Naive thymus-derived CD8-positive, alpha-beta T cell (primary cell): ENCODE measurements at places on chromosomes 3 and 15. TPM values are rescaled to one million over a fixed set of nuclear protein-coding genes. Genes with fewer than 3 reads are reported as not detected.

GRCh38 chr3:13277860-13278531 is 142.1 kb downstream of the NUP210 start:
- no peak for DNase-seq

- no peak for DNase-seq
These were observed 429.9 kb downstream of the IL5RA start for GRCh38 chr3:2680236-2680635.

GRCh38 chr3:102238362-102238761 is 196.5 kb upstream of the ZPLD1 start:
- no peak for DNase-seq

- no peak for DNase-seq
These were observed 475.2 kb upstream of the EPHA3 start for GRCh38 chr3:88632226-88632625.

- DNase-seq: no peak
These were observed 148.3 kb downstream of the SMAD6 start for GRCh38 chr15:66850078-66850991.

GRCh38 chr3:118089563-118089962 is 945.1 kb downstream of the IGSF11 start:
- DNase-seq: no peak

DNA sequence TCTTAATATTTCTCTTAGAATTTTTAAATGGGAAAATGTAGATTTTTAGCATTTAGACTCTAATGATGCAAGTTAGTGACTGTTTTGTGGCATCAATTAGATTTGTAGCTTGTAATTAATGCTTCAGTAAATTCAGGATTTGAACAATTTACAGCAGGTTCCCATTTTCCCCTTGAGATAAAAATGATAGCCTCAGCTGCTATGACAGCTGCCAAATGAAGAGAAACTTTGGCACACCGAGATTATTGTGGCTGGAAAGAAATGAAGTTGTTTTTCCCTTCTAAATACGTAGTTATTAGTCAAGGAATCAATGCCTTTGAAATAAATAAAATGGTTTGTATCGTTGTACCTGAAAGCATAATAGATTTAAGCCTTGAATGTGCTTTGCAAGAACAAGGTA is 206.4 kb upstream of the P2RY1 start:
- DNase-seq: no peak

DNA sequence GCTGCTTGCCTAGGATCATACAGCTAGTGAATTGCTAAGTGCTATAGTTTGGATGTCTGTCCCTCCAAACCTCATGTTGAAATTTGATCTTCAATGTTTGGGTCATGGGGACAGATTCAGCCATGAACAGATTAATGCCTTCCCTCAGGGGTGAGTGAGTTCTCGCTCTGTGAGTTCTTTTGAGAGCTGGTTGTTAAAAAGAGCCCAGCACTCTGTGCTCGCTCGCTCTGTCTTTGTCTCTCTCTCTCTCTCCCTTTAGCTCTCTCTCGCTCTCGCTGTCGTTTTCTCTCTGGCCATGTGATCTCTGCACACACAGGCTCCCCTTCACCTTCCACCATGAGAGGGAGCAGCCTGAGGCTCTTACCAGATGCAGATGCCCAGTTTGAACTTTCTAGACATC is 14.9 kb downstream of the TRH start:
- no peak for DNase-seq

DNA sequence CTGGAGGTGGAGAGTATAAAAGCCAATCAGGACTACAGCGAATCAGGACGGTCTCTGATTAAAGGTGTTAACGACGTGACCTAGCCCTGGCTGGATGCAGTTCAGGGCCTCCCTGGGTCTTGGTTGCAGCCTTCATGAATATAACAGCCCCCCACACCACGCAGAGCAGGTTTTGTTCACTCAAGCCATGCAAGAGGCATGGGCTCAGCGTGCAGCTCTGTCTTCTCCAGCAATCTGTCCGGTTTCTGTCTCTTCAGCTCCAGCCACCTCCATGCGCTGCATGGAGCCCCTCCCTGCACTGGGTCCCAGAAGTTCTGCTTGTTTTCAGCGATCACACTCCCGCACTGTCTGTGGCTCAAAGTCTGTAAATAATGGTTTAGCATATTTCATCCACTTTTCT is 57.1 kb upstream of the CHRNA7 start:
- no peak for DNase-seq

GRCh38 chr3:43838877-43839276 is 148.1 kb downstream of the ABHD5 start:
- no peak for DNase-seq

DNA sequence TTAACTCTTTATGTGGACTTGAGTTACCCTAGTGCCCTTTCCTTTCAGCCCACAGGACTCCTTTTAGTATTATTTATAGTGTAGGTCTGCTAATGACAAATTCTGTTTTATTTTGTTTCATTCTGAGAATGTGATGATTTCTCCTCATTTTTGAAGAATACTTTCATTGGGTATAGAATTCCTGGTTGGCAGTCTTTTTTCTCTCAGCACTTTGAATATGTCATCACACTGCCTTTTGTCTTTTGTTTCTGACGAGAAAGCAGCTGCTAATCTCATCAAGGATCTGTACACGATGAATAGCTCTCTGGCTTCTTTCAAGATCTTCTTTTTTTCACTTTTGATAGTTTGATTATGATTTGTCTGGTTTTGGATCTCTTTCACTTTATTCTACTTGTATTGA is 37.8 kb downstream of the TICRR start:
- no peak for DNase-seq

- no peak for DNase-seq
These were observed 813.1 kb downstream of the NAALADL2 start for GRCh38 chr3:175672119-175672689.

GRCh38 chr3:100737334-100737733 is 28.0 kb downstream of the TFG start:
- no peak for DNase-seq

DNA sequence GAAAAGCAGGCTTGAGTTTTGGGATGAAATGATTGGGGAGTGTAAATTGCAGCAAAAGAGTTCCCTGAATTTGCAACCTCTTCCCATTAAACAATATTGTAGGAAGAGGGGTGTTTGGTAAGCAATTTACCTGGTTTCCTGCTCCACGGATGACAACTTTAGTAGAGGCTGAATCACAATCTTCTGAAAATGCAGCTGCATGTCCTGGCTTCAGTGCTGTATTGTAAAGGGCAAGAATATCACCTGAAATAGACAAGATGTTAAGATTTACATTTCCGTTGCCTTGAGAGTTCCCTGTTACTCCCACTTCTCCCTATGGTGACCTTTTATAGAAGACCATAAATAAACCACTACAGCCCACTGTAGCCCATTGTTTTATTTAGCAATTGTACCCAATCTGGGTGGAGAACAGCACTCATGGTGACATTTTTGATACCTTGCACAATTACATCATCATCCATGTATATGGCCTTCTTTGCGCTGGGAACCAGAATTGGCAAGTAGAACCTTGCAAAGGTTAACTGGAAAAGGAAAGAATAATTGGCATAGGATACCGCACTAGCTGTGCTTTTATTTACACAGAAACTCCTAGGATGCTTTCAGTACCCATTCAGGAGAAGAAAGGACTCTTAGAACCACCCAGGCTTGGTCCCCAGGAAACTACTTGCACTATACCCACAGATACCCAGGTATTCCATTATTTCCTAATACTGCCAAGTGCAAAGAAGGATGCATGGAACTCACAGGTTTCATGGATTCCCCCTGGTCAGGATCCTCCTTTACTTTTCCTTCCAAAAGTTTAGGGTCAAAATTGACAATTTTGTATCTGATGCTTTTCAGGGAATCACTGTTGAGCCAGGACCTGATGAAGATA is 9.6 kb downstream of the GLT8D1 start:
- DNase-seq: no peak

GRCh38 chr3:23991683-23992628 is 46.9 kb downstream of the NR1D2 start:
- no peak for DNase-seq

DNA sequence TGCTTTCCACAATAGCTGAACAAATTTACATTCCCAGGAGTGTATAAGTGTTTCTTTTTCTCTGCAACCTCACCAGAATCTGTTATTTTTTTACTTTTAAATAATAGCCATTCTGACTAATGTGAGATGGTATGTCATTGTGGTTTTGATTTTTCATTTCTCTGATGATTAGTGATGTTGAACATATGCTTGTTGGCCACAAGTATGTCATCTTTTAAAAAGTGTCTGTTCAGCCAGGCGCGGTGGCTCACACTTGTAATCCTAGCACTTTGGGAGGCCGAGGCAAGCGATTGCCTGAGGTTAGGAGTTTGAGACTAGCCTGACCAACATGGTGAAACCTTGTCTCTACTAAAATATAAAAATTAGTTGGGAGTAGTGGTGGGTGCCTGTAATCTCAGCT is 619.3 kb downstream of the SI start:
- DNase-seq: no peak

DNA sequence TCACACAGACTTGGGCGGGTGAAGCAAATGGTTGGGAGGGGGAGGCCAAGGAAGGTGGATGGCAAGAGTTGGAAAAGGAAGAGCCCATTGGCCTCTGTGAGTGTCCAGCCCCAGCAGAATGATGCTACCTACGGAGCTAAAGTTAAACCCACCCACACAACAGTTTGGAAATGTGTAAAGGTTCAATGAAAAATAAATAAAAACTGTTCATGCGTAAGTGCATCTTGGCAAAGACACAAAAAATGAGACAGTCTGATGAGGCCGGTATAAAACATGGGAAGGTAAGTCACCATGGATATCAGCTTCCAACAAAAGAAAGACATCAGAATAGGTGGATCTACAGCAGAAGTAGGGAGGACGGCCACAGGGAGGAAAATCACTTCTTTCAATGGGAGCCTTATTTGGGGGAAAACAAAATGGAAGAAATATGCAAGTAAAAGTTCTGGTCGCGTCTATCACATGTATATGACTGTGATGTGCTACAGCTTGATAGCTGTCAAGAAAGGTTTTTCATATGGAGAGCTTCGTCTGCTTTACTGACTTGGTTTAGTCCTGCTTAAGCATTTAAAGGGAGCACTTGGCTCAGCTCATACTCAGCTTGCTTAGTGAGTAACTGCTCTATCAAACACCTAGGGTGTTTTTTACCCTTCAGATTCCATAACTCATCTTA is 82.8 kb downstream of the TIGIT start:
- no peak for DNase-seq

DNA sequence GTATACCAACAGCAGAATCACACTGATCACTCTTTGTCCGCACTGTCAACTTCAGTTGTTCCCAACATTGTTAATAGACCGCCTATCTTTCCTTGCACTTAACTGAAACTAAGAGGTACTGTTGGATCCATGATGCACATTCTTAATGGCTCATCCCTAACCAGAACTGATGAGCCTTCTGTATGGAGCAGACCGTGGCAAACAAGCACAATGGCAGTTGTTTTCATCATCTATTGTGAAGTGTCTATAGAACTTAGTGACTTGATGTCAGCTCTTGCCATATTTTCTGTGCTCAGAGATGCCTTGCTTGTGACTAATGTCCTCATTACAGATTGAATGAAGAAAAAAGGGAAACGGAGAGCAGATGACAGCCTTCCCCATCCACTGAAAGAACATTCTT is 347.4 kb downstream of the NLGN1 start:
- no peak for DNase-seq

DNA sequence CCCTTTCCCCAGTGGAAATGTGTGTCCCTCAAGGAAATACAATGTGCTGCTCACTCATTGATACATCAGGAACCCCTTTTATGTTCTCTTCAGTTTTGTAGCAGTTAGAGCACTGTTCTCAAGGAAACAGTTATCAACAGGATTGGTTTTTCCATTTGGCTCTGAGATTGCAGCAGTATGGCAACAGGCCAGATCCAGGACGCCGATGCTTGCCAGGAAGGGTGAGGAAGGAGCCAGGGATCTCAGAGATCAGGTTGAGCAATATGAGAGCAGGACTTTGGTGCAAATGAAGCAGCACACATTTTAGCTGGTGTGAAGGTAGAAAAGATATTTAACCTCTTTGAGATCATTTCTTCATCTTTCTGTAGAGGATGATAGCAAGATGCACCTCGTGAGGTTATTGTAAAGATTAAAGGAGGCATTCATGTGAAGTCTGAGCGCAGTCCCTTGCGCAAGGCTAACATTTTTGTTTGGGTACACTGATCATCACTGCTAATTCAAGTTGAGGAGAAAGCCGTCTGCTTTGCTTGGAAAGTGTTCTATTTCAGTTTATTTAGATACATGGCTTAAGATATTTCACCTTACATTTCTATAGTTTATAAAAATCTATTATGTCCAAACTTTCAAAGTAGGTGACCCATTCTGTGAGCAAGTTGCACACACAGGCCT is 68.5 kb downstream of the KCNH8 start:
- no peak for DNase-seq

DNA sequence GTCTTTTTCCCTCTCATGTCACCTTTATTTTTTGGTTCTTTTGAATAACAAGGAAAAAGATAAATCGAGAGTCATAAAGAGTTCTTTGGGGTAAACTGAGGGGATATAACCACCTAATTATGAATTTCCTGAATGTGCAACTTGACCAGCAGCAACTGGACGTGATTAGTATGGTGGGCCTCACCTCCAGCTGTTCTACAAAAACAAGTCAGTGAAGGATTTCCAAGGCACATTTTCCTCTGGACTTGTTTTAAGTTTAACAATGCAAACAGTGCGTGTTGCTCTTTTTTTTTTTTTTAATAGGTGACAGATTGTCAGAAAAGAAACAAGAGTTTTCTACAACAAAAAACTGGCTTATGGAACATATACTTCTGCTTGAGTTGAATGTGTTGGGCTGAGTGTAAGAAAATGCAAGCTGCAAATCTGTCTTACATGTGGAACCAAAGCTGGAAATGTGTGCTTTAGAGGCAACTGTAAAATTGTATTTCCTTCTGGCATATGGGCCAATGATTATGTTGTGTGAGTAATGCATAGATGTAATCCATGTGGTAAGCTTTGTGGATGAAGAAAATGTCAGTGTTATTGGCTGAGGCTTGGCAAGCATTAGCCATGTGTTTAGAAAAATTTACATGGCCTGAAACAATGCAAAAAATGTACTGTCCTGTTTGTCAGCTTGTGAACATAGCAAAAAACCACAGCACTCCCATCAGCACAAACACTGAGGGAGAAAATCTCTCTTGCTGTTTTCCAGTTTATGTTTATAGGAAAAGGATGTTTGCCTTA is 44.5 kb upstream of the FNDC3B start:
- DNase-seq: no peak

- DNase-seq: no peak
These were observed 421.6 kb downstream of the EPHB1 start for GRCh38 chr3:135216659-135217058.

DNA sequence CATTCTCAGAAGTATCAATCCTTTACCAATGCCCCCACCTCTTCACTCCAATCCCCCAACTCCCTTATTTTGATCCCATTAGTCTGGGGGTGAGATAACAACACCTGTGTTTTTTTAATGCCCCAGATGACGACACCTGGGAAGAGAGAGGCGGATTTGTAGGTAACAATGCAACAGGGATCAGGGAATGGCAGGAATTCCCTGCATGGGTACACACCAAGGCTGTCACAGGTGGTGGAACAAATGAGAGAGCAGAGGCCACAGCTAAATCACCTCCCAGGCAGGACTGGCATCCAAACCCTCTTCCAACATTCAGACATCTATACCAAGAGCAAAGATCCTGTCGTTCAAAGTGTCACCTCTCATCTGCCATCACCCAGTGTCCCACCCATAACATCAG is 319.2 kb upstream of the TRIM42 start:
- no peak for DNase-seq

Gene HES1
- not detected for polyA plus RNA-seq

Gene TGFBR2
- 226 TPM for polyA plus RNA-seq

Gene NAALADL2
- polyA plus RNA-seq: not detected

Gene ALPK3
- polyA plus RNA-seq: not detected

Gene SNX1
- polyA plus RNA-seq: 54.8 TPM

Gene TTC21A
- polyA plus RNA-seq: 0.94 TPM

Gene CYP1A2
- polyA plus RNA-seq: not detected

Gene EFHB
- polyA plus RNA-seq: 1.5 TPM

Gene SEMA3B
- polyA plus RNA-seq: 0.09 TPM

Gene LMCD1
- polyA plus RNA-seq: 1.2 TPM

Gene ADCY5
- not detected for polyA plus RNA-seq
